ENCODE measurements at places on chromosomes 1 and 21. TPM values are rescaled to one million over a fixed set of nuclear protein-coding genes. Genes with fewer than 3 reads are reported as not detected.

OR2L8 gene
- total RNA-seq: not detected

LCE1E gene
- total RNA-seq: not detected

GPR153 gene
- total RNA-seq: 1.3 TPM

ACTA1 gene
- total RNA-seq: 0.36 TPM

GJB3 gene
- not detected for total RNA-seq

GRCh38 chr1:1627829-1628753, 3.9 kb upstream of the MMP23B start:
- peak; percentile 23 for DNase-seq

GRCh38 chr1:31739346-31739745, 24.8 kb downstream of the ADGRB2 start:
- DNase-seq: peak; percentile 29

- no peak for DNase-seq
Measured at GRCh38 chr1:46081619-46082018, 50.8 kb downstream of the PIK3R3 start.

GRCh38 chr1:222224156-222224555, 323.7 kb downstream of the HHIPL2 start:
- no peak for DNase-seq

DNA sequence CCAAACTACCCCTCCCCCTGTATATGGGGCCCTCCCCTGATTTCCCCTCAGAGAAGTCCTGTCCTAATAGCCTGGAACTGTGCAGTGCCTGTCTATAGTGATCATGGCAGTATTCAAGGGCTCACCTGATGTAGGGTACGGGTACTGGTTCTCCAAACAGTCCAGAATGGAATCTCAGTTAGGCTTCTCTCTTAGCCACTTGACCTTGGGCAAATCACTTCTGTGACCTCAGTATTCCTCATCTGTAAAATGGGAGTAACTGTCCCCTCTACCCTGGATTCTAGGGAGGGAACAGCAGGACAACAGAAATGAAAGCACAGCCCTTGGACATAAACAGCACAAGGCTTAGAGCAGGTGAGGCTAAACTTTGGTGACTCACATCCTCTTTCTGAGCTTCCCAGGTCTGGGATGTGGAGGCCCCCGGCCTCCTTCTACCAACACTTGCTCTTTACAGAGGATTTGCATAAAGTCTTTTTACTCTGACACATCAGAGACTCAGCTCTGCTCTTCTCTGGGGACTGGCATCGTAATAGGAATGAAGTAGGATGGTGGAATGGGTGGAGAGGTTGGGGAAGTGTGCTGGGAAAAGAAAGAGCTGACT, 20.0 kb upstream of the PDZK1IP1 start:
- no peak for DNase-seq

DNA sequence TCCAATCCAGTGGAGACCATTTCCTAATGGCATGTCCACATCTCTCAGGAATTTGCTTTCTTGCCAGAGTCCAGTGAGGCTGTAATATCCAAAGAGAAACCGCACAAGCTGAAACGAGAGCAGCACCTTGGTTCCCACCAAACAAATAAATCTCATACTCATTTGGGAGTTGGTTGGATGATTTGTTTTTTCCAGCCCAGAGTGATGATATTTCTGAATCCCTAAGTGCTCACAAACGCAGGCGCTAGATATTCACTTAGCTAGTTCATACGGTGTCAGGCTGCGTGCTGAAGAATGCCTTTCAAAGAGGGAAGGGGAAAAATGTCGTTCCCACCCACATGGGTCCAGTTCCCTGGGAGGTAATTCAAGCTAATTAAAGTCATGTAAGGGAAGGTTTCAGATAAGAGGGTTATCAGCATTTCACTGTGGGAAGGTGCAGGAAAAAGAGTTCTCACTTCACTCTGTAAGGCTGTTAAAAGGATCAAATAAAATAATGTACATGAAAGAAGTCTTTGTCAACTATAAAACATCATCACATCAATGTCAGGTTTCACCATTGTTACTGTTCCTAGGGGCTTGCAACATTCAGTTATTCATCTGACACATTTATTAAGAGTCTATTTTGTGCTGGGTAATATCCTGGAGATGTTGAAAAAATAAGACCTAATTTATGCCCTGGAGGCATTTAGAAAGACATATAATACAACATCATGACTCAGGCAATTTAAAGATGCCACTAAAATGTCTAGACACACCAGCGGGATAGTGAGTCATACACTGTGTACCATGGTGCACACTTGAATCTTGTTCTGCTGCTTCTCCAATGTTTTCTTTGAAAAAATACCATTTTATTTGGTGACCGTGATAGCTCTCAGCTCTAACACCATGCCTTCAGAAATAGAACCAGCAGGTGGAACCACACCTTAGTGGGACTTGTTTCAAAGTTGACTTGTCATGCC, 19.3 kb downstream of the DPT start:
- no peak for DNase-seq

DNA sequence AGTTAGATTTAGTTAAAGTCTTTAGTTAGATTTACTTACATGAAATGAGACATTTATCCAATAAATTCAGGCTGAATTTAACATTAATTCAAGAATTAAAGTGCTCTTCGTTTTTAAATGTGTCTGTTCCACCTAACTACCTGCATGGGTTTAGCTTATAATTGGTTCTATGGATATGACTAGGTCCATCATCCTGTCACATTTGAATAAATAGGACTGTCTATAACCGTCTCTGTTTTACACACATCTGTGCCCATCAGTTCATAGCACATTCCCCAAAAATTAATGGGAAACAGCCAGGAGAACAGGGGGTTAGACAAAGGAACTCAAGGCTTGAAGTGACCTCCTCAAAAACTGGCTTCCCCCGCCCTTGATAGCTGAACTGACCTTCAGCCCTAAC, 219.6 kb downstream of the MRPL39 start:
- no peak for DNase-seq

- no peak for DNase-seq
Measured at GRCh38 chr1:41629141-41629540, 144.7 kb upstream of the EDN2 start.

DNA sequence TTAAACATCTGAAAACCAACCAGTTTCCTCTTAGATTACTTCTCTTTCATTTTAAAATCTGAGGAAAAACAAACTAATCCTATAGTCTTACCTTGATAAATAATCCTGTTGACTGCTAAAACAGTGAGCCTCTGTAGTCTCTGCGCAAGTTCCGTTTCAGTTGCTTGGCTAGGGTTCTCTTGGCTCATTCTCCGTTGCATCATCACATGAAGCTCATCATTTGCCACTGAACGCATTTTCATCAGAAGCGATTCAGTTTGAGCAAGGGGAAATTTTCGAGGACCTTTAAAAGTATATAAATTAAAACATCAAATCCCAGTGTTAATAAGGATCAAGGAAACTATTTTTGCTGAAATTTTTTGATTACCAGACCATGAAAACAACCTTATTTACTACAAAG, 96.7 kb upstream of the GNG4 start:
- no peak for DNase-seq

DNA sequence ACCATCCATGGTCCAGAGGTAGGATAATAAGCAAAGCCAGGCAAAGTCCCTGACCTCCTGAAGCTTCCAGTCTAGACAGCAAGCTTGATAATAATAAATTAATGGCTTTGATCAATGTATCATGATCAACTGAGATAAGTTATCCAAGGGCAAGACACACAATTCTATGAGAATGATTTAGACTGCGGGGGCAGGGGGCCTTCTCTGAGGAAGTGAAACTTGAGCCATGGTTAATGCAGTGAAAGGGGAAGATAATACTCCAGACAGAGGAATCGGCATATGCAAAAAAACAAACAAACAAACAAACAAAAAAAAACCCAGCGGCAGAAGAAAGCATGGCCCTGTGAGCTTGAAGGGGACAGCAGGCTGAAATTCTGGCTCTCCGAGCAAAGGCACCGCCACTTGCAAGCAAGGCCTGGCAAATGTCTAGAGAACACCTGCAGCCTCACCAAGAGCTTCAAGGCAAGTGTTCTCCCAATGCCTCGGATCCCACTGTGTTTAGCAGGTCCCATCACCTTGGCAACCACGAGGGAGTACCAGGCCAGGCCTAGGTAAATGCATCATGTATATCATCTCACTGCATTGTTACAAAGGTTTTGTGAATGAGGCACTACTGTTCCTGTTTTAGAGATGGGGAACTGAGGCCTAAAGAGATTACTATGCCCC, 24.9 kb downstream of the CSMD2 start:
- DNase-seq: no peak

GRCh38 chr1:151710187-151710840, 6.3 kb downstream of the CELF3 start:
- no peak for DNase-seq

DNA sequence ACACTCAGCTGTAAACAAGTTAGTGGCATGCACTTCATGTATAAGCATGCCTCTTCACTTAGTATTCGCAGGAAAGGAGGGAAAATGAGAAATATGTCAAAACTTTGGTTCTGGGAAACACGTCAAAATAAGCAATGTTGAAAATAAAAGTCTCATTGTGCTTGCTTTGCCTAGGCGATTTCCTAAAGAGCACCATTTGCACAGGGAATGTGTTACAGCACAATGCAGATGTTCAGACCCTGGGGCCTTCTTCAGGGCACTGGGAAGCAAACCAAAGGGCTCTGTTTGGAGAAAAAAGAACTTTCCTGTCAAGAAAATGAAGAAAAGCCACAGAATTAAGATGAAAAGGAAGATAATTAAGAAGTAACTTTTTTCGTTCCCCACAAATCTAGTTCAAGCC, 98.6 kb upstream of the PLD5 start:
- no peak for DNase-seq

DNA sequence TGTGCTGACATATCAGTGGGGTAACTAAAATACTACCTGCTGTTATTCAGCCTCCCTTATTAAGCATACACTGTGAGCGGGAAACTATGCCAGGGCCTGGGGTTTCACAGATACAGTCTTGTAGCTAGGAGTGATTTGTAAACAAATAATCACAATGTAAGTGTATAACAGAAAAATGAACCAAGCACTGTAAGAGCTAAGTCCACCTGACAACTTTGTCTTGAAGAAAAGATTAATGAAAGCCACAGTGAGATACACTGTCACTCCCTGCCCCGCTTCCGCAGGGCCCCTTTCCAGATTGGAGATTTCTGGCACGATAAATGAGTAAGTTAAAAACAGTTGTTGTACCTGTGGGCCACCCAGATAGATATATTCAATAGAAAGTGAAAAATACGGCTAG, 4.8 kb downstream of the RCAN3 start:
- DNase-seq: peak; percentile 70

GRCh38 chr1:230684146-230684545, 29.8 kb downstream of the AGT start:
- DNase-seq: no peak

GRCh38 chr1:171484760-171485374, 463 bp upstream of the PRRC2C start:
- DNase-seq: no peak

GRCh38 chr1:208058756-208059155, 147.8 kb upstream of the CD34 start:
- DNase-seq: no peak
